ENCODE measurements at places on chromosomes 6 and 20. TPM values are rescaled to one million over a fixed set of nuclear protein-coding genes. Genes with fewer than 3 reads are reported as not detected.
A peak's percentile ranks its signal among the peaks of the same experiment; 100 is the strongest.

DNA sequence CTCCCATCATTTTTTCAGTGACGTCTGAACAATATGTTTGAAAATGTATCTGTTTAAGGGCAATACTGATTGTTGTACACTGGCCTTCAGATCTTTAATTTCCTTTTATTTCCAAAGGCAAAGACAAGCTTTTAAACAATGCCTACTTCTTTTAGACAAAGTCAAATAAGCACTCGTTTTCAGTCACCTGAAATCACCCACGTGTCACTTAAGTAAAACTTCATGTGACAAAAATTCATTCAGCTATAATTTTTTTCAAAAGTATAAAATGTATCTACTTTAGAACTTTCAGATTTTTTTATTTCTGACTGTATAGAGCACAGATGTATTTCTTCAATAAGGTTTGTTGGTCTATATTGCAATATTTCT is 113.5 kb upstream of the BEND6 start:
- no peak for DNase-seq

Gene SMPDL3A
- total RNA-seq, result 641 TPM

- DNase-seq, result peak; percentile 13
Measured at GRCh38 chr6:158784505-158784904, 34.7 kb downstream of the EZR start.

DNA sequence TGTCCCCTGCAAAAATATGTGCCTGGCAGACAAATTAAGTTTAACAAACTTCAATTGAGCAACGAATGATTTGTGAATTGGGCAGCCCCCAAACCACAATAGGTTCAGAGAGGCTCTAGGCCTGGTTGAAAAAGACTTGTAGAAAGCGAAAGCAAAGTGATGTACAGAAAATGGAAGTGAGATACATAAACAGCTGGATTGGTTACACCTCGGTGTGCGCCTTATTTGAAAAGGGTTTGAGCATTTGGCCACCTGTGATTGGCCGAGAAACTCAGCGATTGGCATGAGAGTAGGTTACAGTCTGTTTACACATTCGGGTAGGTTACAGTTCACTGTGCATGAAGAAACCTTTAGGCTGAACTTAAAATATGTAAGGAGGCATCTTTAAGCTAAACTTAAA is 136.9 kb downstream of the CD83 start:
- DNase-seq, result no peak

DNA sequence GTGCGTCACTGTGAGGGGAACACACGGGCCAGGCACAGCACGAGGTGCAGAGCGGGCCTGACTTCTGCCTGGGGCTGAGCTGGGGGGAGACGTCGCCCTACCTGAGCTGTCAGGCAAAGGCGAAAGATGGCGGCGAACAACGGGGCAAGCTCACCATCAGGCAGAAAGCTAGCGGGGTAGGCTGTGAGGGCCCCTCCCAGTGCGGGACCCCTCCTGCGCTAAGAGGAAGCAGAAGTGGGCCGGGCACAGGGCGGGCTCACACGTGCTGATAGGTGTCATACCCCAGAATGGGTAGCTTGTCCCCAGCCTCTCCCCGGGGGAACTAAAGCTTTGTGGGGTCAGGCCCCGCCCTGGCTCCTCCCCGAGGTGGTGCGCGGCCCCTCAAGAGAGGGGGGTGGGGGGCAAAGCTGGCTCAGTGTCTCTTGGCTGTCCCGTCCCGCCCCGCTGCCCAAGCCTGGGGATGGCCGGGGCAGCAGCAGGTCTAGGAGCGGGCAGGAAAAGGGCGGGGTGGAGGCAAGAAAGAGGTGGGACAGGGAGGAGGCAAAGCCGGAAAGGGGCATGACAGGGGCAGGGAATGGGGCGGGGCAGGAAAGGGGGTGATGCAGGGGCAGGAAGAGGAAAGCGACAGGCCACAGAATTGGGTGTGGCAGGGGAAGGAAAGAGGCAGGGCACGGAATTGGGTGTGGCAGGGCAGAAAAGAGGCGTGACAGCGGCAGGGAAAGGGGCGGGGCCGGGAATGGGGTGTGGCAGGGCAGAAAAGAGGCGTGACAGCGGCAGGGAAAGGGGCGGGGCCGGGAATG is 14.7 kb downstream of the UCKL1 start:
- DNase-seq, result peak; percentile 70

GRCh38 chr6:20955131-20955530 is 420.9 kb downstream of the CDKAL1 start:
- DNase-seq, result no peak

Gene EFHC1
- total RNA-seq, result 20.0 TPM

GRCh38 chr20:9485614-9486340 is 28.6 kb upstream of the LAMP5 start:
- no peak for DNase-seq

Gene PAX1
- not detected for total RNA-seq

- DNase-seq, result no peak
Measured at GRCh38 chr6:83827050-83827449, 26.1 kb upstream of the RIPPLY2 start.

DNA sequence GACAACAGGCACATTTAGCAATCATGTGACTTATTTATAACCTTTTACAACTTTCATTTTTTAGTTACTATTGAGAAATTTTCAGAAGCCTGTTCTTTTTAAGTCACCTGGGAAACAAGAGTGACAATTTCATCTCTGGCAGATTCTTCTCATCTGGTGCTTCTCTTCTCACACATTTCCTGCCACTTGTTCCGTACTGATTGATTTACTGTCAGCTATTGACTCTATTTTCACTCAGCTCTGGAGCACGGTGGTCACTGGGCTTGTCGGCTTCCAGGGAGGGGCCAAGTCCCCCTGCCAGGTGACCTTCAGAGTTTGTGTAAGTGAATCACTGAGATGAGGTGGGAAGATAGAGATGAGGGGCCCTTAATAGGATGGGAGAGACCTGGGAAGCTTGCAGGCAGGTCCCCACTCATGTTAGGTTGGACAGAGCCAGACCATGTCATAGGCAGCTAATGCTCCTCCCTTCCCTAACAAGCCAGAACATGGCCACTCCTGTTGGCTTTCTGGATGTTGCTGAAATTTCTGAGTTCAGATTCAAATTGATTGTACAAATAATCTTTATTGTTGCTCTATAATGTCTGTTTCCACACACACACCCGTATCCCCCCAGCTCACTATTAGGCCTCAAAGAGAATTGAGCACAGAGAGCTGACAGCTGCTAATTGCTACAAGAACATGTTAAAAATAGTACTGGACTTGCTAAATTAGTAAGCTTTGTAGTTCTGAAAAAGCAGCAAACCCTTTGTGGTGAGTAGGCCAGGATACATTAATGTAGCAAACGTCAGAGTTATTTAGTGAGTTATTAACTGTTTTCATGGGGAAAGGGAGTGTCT is 13.3 kb downstream of the DUSP22 start:
- no peak for DNase-seq

Gene ABT1
- total RNA-seq, result 16.1 TPM

DNA sequence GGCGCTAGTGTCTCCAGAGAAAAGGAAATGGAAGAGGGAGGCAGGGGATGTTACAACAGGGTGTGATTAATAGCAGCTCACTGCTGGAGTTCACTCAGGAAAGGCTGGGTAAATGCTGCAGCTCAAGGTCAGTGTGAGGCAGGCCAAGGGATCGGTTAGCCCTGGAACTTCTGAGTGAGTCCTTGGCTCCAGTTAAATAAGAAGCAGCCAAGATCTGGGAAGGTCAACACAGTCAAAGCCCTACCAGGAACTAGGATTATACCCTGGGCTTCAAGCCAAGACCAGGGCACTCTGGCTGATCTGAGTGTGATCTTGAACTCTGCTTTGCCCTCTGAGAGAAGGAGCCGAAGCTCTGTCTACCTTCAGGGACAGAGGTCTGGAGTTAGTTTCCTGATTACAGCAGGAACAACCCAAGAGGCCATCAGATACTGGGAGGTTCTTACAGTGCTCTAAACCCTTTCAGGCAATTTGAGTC is 44.3 kb downstream of the TPD52L1 start:
- DNase-seq, result peak; percentile 83

Gene GLP1R
- total RNA-seq, result not detected

- no peak for DNase-seq
Measured at GRCh38 chr20:588476-588875, 21.6 kb downstream of the TCF15 start.

DNA sequence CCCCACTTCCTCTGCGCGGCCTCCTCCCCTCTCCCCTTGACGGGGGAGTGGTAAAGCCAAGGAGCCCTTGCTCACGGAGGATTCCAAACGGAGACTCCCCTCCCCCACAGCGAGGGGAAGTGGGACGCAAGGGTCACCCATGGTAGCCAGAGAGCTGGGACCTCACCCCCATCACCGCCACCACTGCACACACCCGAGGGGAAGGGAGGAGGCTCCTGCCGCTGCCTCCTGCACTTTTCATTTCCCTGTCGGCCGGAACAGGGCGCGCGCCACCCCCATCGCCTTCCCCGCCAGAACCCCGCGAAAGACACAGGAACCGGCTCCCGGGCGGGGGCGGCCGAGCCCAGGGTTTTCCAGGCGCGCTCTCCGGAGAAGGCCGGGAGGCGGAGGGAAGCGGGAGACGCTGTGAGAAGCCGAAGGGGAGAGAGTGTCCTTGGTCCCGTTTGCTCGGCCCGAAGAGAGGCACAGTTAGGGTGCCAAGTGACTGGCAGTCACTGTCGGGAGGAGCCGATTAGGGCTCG is 789 bp downstream of the CCND3 start:
- peak; percentile 71 for DNase-seq

DNA sequence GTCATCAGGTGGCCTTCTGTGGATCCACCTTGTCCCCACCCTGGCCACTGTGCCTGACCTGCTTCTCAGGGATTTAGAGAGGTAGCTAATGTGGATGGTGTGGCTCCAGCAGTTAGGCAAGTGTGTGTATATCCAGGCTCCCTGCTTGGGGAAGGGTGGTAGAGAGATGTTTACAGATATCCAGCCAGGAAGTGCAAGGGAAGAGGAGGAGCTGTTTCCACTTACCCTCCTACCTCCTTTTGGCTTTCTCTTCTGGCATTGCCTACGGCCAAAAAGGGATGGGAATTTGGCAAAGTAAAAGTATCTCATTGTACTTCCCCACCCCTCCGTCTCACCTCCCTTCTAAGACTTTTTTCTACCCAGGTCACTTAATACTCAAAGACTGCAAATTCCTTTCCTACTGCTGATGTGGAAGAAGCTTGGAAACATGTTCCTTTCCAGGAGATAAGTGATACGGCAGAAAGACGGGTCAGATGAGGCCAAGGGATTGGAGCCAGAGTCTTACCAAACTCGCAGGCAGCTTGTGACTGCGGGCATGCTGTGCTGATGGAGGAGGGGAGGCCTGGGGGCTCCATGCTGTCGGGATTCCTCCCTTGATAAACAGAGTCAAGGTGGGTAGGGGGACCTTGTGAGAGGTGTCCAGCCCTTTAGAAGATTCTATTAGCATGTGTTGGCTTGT is 253.4 kb downstream of the PRL start:
- DNase-seq, result no peak

GRCh38 chr6:16700202-16700915 is 60.9 kb downstream of the ATXN1 start:
- DNase-seq, result no peak

Gene SRC
- 172 TPM for total RNA-seq

GRCh38 chr6:140274548-140274947 is 900.1 kb upstream of the CITED2 start:
- no peak for DNase-seq

DNA sequence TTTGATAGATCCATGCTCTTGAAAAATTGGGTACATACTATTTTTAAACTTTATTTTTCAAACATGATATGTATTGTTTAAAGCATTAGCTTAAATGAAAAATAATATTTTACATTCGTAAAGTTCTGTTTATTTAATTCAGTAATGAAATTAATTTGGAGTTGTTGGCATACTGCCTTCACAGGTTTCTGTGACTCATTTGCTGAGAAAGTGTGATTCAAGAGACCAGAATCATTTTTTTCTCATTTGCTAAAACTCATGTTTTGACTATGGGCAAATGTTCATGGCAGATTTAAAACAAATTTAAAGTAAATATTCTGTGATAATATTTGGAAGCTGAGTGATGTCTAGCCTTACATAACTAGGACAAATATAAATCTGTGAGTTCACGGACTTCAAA is 230.4 kb downstream of the BCKDHB start:
- DNase-seq, result no peak

GRCh38 chr20:47231382-47232039 is 125.0 kb downstream of the ZMYND8 start:
- no peak for DNase-seq

DNA sequence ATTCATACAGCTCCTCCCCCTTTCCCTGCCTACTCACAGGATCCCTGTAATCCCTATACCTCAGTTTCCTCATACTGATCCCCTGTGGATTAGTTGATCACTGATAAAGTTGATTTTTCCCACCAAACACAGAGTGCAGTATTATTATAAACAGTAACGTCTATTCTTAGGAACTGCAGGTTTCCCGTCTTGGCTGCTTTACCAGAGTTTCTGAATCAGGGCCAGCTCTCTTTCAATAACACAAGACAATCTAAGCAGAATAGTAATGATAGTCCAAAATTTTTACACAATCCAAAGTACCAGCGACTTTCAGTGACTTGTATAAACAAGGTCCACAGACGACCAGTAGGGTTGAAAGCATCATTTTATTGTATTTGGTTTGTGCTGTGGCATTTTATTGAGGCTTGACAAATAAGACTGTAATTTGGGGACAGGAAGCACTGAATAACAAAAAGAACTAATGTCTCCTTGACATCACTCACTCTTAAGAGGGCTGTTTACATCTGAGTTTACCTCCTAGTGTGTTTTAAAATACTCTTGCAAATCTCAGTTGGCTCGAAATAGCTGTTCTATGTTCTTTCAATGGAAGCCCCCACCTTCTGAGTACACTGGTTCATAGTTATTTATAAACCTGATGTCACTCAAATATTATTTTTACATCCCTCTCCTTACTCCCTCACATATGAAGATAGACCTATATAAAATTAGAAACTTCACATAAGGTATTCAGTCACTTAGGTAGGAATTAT is 6.1 kb upstream of the JARID2 start:
- DNase-seq, result no peak

- DNase-seq, result no peak
Measured at GRCh38 chr6:34951731-34952130, 62.7 kb downstream of the ANKS1A start.

DNA sequence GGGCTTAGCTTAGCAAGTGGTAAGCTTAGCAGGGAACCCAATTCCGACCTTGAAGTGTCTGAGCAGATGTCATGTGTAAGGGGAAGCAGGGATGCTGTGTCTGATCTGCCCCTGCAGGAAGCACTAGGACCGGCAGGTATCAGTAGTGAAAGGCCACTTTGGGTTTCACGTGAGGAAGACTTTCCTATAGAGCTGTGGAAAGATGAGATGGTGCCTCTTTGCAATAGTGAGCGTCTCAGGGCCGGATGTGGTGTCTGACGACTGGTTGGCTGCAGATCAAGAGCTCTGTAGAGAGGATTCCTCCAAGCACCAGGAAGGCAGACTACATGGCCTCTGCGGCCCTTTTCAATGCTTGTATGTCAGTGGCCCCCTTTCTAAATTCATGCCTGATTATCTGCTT is 98.3 kb downstream of the TIAM2 start:
- no peak for DNase-seq
